ENCODE measurements at places on chromosomes 2 and 18.

DNA sequence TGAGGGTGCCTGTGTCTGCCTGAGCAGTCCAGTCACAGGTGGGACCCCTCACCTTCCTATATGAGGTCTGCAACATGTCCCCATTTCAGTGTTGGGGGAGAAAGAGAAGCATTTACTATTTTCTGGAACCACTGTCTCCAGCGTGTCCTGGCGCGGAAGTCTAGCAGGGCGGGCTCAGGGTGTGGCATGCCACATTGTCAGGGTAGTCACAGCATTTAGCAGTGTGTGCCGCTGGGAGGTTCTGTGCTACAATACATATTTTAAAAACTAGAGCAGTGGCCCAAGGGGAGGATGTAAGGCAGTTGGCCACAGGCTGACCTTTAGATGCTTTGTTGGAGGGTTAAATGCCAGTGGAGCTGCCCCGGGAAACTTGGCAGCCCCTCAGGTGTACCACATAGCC is 12.5 kb downstream of the UBE2F start:
- DNase-seq = no peak

- DNase-seq = peak; percentile 72
Observed at GRCh38 chr2:27071990-27072830, 756 bp upstream of the OST4 start.

GRCh38 chr2:236001854-236002253 is 166.3 kb downstream of the GBX2 start:
- no peak for DNase-seq

- DNase-seq = no peak
Observed at GRCh38 chr2:62362561-62362960, 143.4 kb downstream of the TMEM17 start.

DNA sequence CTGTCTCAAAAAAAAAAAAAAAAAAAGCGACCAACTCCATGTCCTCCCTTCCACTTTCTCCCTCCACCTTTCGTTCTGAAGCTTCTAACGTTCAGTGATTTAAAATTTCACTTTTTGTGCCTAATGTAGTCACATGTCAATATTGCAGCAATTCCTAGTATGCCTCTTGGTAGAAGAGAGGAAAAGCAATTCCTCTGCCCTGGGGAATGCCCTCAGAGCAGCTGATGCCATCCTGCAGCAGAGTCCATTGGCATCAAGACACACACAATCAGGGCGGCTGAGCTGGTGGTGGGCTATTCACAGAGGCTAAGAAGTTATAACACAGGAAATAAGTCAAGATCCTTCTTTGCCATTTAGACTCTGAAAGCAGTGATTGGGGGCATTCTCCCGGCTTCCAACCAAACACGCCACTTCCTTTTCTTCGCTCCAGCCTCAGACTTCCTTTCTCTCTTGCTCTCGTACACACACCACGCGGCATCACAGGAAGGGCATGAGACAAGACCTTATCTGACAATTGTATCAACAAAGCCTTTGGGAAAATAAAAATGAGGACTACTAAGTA is 71.9 kb downstream of the MOGAT1 start:
- DNase-seq = no peak

GRCh38 chr2:46666754-46667153 is 187.4 kb downstream of the TMEM247 start:
- no peak for DNase-seq

GRCh38 chr18:48263914-48264902 is 145.0 kb downstream of the ZBTB7C start:
- DNase-seq = no peak

- peak; percentile 74 for DNase-seq
Observed at GRCh38 chr2:153478289-153479261, at the start of gene RPRM. Gene RPRM (minus strand): TSS chr2:153478762. CDS start chr2:153478565, 197 bp downstream.

DNA sequence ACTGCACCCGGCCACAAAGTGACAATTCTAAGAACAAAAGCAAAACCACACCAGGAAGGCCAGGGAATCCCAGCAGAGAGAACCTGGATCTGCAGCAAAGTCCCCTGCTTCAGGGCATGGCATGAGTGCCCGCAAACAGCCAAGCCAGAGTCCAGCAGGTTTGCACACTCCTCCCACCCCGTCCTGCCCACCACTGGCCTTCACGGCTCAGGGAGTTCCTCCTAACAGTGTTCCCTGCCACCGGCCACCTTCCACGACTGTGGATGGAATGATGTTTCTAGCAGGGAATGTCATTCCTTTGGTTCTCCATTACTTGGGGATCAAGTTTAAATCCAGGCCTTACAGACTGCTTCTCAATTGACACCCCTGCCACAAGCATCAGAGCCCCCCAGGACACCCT is 42.0 kb upstream of the B3GNT7 start:
- no peak for DNase-seq

GRCh38 chr2:1607971-1608688 is 136.2 kb downstream of the PXDN start:
- DNase-seq = no peak

GRCh38 chr18:56462276-56462675 is 176.1 kb downstream of the TXNL1 start:
- DNase-seq = no peak

- no peak for DNase-seq
Observed at GRCh38 chr2:45394842-45395241, 216.2 kb downstream of the SRBD1 start.

DNA sequence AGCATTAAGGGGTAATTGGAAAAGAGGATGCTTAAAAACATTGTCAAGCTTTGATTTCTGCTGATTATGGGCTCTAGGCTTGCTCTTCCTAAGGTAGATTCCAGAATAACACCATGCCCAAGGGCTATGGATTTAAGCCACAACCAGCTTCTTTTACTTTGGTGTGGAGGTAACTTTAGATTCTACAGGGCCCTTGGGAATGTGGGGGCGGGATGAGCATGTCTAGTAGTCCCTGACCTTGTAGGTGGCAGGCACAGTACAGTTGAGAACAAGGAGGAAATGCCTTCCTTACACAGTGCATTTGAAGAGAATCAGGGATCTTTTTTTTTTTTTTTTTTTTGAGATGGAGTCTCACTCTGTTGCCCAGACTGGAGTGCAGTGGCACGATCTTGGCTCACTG is 364.2 kb downstream of the NYAP2 start:
- DNase-seq = no peak

DNA sequence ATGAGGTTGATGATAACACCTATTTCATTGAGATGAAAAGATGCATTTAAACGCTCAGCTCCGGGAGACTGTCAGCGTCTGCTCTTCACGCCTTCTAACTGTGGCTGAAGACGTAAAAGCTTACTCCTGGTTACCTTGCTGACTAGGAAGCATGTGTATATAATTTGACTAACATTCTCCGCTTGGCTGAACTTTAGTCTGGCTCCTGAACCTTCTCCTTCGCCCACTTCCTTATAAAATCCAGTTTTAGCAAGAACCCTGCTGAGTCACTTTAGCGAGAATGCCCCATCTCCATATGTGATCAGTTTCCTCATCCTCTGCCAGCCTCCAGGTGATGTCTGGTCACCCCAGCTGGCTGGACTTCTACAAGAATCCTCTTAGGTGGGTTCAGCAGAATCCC is 12.7 kb upstream of the CREG2 start:
- no peak for DNase-seq

- no peak for DNase-seq
Observed at GRCh38 chr2:14751581-14751980, 119.1 kb downstream of the LRATD1 start.

- no peak for DNase-seq
Observed at GRCh38 chr2:42532397-42532796, 36.0 kb upstream of the MTA3 start.

DNA sequence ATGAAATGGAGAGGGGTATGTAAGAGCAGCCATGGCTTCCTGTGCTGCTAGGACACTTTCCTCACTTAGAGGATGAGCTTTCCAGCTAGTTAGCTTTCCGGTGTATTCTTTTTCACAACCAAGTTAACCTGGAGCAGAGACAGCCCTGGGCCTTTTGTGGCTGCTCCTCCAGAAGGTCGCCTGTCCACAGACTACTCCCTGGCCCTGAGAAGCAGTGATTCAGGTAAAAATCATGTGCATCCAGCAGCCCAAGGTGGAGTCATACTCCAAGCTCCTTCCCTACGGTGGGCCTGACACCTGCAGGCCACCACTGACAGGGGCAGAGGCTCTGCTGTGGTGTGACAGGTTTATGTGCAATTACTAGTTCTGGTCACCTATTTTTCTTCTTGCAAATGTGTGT is 187.2 kb downstream of the ANKRD30B start:
- DNase-seq = no peak

DNA sequence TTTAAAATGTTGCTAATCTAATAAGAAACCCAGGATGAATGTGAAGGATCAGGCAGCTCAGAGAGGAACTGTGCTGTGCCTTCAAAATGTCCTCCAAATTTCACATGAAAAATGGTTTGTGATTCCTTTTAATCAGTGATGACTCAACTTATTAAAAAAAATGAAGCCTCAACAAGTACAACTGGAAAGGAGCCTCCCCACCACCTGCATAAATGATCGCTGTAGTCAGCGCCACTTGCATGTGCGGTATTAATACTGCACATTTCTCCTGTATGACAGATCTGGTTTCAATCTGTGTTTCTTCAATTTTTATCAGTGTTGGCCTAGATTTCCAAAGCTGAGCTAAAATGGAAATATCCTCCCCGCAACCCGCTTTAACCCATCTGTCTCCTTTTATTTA is 115.0 kb upstream of the TMEM200C start:
- DNase-seq = no peak

DNA sequence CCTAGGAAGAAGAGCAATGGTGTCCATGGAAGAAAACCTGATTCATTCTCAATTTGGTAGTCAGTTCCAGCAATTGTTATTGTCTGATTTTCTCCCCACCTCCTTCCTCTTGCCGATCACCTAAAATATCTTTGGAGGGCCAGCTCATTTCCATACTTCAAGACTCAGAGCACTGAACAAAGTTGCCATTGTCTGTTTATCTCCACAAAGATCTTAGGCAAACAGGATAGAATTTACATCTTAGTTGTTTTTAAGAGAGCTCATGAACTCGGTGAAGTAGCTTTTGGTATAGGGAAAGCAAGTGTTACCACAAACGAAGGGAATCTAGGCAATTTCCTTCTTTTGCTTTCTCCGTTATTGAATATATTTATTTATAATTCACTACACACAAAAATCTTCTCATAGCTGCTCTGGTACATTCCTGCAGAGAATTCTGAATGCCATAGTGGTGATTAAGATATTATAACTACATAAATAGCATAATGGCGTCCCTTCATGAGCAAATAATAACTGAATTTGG is 41.5 kb upstream of the CHST9 start:
- no peak for DNase-seq

DNA sequence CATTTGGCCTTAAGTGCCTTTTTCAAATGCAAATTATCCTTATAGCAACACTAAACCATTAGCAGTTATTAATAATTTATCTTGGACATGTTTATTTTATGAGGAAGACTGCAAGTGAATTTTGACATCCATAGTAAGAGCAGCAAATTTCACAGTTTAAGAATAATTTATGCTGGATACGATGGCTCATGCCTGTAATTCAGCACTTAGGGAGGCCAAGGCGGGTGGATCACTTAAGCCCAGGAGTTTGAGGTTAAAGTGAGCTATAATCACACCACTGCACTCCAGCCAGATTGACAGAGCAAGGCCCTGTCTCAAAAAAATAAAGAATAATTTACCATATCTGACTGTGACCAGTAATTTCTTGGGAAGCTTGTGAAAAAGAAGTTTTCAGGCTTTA is 286.2 kb downstream of the TMX3 start:
- DNase-seq = no peak

DNA sequence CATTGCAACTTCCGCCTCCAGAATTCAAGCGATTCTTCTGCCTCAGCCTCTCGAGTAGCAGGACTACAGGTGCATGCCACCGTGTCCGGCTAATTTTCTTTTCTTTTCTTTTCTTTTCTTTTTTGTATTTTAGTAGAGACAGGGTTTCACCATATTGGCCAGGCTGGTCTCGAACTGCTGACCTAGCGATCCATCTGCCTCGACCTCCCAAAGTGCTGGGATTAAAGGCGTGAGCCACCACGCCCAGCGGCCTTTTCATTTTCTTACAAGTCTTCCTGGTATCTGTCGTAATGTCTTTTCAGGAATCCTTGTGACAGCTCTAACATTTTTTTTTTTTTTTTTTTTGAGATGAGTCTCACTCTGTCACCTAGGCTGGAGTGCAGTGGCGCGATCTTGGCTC is 66.4 kb upstream of the EDAR start:
- no peak for DNase-seq

DNA sequence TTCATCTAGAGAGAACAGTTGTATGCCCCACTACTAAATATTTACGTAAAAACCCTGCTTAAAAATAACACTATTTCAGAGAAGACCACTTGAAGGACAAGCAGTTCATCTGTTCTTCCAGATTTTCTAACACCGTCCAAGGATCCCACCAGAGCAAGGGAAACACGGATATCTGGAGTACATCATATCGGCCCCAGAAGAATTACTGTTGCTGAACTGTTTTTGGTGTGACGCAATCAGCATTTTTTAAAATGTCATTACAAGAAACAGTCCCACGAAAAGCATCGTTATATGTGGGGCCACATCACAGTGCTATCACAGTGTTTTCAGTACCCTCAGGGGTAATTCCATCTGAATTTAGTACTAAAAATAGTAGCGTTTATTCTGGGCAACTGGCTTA is 134.5 kb upstream of the PKDCC start:
- DNase-seq = no peak

DNA sequence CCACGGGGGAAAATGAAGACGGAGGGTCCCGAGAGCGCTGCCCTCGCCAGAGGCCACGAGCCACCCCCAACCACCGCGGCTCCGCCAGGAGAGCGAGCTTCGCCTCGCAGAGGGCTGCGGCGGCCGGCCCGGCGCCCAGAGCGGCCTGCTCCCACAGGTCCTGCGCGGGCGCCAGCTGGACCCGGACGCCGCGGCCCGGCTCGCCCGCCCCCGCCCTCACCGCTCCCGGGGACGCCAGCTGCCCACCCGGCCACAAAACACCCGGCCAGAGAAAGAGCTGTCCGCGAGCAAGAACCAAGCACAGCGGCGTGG is 709 bp downstream of the PTPN2 start:
- DNase-seq = no peak

- no peak for DNase-seq
Observed at GRCh38 chr2:167136879-167137596, 248.8 kb downstream of the XIRP2 start.

DNA sequence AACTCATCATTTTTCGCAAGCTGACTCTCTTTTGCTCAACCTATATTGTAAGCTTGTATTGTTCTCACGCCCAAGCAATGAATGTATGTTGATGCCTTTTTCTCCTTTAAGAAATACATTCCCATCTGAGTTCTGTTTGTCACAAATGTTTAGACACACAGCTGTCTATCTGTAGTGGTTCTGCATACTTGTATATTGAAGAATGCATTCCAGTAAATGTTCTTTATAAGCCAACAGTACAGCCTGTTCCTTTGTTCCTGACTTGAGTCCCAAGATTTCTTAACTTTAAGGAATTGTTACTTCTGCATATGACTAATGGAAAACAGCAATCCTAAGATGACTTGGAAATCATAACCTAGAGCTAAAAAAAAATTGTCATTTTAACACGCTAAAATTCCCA is 849.1 kb upstream of the POU3F3 start:
- no peak for DNase-seq

DNA sequence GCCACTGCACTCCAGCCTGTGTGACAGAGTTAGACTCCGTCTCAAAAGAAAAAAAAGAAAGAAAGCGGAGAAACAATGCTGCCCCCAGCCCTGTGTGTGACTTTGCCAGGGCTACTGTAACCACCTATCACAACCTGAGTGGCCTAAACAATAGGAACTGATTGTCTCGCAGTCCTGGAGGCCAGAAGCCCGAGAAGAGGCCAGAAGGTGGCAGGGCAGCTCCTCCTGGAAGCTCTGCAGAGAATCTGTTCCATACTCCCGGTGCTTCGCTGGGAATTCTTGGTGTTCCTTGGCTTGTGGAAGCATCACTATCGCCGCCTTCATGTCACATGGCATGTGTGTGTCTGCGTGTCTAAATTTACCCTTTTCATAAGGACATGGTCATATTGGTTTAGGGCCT is 14.4 kb upstream of the RAB17 start:
- no peak for DNase-seq

All from stimulated activated CD8-positive, alpha-beta memory T cell treated with anti-CD3 and anti-CD28 coated beads, Interleukin-4, amount 100 ng/mL, for 48 hours (primary cell).